ENCODE measurements at places on chromosomes 7 and 10.

DNA sequence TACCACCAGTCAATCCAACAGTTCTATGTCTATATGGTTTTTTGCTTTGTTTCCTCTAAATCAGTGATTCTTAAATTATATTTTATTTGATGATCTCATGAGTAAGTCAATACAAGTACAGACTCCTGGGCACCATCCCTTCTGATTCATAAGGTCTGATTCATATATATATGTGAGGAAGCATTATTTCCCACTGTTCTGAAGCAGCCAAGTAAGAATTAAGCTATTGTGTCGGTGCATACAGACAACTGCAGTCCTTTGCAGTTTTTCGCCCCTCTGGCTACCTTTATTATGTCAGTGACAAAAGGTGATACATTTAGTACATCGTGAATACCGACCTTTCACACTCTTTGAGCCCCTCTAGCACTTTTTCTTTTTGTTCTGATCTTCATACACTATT, 1079.6 kb upstream of the C7orf33 start:
- DNase-seq, result no peak

DNA sequence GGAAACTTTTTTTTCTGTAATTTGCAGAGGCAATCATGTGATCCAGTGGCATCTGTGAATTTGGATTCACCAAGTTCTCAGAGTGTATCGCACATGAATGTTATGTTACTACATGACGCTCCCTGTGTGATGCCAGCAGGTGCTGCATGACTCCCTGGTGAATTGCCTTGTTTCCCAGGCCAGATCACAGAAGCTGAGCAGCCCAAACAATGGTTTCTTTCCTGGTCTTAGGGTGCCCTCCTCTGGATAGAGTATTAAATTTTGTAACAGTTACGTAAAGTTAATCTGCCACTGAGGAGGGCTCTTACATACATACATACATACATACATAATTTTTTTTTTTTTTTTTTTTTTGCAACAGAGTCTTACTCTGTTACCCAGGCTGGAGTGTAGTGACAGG, 3.6 kb downstream of the ZSCAN21 start:
- no peak for DNase-seq

DNA sequence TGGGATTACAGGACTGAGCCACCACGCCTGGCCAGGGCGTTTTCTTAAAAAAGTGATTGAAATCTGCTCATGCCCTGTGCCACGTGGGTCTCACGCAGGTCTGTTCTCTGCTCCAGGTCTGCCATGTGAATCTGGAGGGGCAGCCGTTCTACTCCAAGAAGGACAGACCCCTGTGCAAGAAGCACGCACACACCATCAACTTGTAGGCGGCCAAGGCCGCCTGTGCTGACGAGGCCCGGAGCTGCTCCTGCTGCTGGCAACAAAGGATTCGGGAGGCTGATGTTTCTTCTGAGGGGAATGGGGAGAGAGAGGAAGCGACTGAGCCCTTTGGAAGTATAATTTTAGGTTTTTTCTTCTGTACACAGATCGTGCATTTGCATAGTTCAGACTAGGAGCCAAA, 23.6 kb upstream of the BMPR1A start:
- no peak for DNase-seq

DNA sequence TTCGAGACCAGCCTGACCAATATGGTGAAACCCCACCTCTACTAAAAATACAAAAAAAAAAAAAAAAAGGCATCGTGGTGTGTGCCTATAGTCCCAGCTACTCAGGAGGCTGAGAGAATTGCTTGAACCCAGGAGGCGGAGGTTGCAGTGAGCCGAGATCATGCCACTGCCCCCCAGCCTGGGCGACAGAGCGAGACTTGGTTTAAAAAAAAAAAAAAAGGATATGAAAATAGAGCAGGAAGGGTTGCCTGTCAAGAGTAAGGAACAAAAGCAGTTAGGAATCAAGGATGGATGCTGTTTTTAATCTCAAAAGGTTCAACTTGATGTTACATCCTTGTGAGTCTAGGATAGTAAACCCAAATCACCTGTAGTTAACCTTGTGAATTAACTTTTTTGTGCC, 11.8 kb upstream of the ASCC1 start:
- no peak for DNase-seq

- DNase-seq, result no peak
Observed at GRCh38 chr10:101818872-101819633, 809 bp upstream of the OGA start.

DNA sequence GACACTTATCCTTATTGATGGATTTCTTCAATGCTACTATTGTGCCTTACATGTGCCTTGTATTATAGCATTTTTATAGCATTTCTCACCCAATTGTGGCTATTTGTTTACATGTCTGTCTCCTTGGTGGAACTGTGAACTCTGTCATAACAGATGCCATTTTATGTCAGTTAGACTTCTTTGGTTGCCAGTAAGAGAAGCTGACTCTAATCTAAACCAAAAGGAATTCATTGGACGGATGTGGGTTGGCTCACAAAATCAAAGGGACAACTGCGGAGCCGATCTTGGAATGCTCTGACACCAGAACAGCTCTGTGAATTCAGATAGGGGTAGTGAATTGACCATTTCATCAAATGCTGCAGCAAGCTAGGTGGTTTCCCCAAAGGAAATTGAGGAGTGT, 15.0 kb downstream of the GARIN1A start:
- DNase-seq, result no peak

GRCh38 chr10:33612116-33612515, 277.6 kb upstream of the NRP1 start:
- no peak for DNase-seq

- no peak for DNase-seq
Observed at GRCh38 chr7:98472521-98472954, 71.6 kb upstream of the BAIAP2L1 start.

GRCh38 chr7:136868496-136869000, at the start of gene CHRM2:
CHRM2 (plus strand) TSS chr7:136868652; CDS start chr7:137014866, 146,214 bp downstream.
- no peak for DNase-seq

DNA sequence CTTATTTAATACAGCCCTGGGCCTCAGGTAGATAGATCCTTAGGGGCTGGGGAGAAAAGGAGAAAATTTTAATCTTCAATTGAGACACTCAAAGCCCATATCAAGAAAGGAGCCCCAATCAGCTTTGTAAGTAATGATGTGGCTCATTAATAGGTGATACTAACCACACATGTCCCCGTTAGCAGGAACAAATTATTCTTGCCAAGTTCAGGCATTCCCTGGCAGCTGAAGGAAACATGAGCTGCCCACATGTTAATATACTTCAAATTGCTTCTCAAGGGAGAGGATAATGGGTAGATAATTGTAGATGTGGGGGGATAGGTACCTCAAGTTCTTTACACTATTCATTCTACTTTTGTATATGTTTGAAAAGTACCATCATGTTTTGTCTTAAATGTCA, 14.5 kb downstream of the IFIT5 start:
- no peak for DNase-seq

DNA sequence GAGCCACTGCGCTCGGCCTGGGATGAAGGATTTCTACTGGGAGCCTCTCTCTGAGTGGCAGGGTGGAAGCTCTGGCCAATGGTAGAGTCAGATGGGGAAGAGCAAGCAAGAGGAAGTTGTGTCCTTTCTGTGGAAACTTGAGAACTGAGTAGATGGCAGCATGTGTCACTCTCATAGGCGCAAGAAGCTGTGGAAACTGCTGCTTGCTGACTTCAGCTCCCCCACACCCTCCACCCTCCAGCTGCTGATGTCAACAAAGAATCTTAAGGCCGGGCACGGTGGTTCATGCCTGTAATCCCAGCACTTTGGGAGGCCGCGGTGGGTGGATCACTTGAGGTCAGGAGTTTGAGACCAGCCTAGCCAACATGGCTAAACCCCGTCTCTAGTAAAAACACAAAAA, 39.8 kb upstream of the SRGN start:
- no peak for DNase-seq

GRCh38 chr10:128664729-128665128, 538.5 kb upstream of the MKI67 start:
- DNase-seq, result no peak

GRCh38 chr10:62072901-62073300, 171.4 kb downstream of the ARID5B start:
- DNase-seq, result no peak

All from stimulated activated CD4-positive, alpha-beta T cell treated with anti-CD3 and anti-CD28 coated beads, Interleukin-1b, Interleukin-23, amount 100 ng/mL, for 24 hours (primary cell).